ENCODE measurements at places on chromosomes 11 and 22.
A peak's percentile ranks its signal among the peaks of the same experiment; 100 is the strongest.

DNA sequence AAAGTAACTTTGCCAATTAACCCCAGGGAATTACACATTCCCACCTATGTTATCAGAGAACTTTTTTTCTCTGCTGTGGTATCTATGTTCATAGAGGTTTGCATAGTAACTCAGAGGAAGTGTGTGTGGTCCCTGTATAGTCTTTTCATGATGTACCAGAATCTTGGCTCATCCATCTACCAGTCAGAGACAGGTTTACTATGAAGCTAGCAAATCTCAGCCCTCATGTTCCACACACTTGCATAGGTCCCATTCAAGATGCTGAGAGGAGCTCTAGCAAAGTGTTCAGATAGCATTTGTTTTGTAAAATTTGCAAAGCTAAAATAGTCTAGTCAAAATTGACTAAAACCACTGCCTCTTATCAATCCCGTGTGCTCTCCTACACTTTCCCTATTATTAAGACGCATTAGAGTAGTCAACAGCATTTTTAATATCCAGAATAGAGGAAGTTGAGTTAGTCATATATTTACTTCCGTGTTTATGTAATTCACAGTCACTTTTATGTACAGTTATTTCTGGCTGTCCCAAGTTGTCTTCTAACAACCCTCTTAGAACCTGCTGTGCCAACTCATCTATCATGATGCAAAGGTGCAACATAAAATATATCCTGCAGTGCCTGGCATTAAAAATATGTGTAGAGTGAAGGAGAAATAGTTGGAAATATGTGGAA, 184.2 kb downstream of the FAM76B start:
- no peak for DNase-seq

GRCh38 chr22:25212337-25212736, 7.1 kb upstream of the CRYBB2 start:
- no peak for DNase-seq

GRCh38 chr11:29279716-29280115, 737.1 kb downstream of the KCNA4 start:
- DNase-seq: no peak

- no peak for DNase-seq
These were observed 22.8 kb downstream of the FLRT1 start for GRCh38 chr11:64058494-64058893.

DNA sequence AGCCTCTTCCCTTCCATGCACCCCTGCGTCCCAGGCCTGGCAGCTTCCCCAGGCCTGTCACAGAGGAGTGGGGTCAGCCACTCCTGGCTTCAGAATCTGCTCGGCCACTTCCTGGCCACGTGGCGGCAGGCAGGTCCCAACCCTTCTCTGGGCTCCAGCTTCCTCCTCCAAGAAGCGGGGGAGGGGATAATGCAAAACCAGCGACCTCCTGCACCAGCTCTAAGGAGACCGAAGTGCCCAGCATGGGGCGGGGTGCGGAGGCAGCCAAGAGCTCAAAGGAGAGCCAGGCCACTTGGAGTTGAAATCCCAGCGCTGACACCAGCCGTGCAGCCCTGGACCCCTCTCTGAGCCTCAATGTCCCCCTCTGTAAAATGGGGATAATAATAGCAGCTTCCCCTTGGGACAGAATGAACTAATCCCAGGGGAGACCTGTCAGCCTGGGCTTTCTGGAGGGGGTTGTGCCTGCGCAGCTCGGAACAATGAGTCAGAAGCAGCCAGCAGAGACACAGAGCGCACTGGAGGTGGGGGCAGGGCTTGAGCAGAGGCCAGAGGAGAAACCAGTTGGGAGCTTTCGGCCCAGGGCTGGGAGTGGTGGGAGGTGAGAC, 22.8 kb upstream of the PICK1 start:
- no peak for DNase-seq

DNA sequence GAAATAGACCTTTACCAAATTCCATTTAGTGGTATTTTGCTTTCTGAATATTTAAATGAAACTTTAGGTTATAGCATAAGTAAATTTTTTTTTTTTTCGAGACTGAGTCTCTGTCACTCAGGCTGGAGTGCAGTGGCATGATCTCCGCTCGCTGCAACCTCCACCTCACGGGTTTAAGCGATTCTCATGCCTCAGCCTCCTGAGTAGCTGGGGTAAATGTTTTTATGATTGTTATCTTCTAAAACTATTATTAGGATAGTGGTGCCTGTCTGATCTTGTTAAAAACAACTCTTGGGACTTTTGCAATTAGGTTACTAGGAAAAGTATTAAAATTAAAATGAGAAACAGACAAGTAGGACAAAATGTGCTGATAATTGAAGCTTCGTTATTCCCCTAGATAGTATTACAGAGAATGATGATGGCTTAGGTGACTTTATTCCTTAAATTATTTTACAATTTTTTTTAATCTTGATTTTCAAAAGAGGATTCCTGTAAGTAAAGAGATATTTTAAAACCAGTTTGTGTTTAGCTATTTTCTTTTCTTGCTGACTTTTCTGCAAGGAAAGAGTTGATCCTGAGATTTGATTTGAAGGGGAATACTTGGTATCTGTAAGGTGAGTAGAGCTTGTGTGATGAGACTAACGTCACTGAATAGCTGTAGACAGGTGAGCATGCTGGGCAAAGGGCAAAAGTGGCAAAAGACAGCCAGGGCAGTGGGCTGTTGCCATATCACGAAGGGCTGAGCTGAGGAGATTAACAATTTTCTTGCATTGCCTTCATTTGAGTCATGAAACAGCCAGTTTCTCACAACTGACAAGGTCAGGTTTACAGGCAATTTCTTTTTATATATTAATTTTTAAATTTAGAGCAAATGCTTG, 20.8 kb downstream of the CRKL start:
- DNase-seq: no peak

DNA sequence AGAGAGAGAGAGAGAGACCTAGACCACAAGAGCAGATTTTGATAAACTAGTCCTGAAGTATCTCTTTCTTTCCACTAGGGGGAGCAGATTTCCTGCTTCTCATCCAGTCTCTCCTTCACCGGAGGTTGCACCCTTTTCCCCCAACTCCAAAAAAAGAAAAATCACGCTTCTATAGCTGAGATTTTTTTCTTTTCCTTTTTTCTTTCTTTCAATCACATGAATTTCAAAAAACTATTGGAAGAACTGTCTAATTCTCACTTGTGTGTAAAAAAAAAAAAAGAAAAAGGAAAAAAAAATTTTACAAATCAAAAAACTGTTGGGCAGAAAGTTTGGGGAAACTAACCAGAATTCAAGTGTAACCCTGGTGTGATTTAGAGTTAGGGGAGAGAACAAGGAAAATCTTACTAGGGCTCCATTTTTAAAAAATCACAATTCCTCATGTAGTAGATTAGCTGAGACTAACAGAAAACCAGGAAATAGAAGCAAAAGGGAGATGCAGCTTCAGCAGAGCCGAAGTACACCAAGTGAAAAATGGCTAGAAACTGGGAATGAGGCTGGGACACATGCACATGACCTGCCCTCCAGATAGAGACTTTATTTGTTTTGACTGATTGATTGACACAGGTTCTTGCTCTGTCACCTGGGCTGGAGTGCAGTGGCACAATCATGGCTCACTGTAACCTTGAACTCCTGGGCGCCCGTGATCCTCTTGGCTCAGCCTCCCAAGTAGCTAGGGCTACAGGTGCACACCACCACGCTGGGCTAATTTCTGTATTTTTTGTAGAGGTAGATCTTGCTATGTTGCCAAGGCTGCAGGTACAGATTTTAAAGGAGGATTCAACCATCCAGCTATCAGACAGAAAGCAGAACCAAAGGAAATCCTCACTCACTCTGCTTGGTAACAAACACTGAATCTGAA, 27.1 kb downstream of the SDHD start:
- no peak for DNase-seq

GRCh38 chr11:73274722-73275380, 2.7 kb downstream of the P2RY6 start:
- DNase-seq: no peak

- no peak for DNase-seq
These were observed 101.0 kb downstream of the SNX19 start for GRCh38 chr11:130815097-130815802.

GRCh38 chr11:87466223-87466622, 428.5 kb downstream of the TMEM135 start:
- no peak for DNase-seq

DNA sequence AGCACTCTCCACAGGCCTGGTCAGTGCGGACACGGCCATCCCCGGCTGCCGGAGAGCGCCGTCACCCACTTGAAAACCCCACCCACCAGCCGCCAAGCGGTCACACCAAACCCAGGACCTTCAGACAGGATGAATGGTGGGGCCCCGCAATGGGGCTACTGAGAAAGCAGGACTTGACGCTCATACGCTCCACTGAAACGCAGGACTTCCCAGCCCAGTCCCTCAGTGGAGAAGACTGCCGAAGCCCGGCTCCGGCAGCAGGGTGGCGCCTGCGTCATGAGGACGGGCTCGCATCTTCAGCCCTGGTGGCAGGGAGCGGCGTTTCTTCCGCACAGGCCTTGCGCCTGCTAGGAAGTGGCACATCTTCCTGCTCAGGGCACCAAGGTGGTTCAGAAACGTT, 15.3 kb upstream of the PHLDA2 start:
- DNase-seq: no peak

- peak; percentile 10 for DNase-seq
These were observed 1.8 kb upstream of the RASD2 start for GRCh38 chr22:35538801-35539321.

- DNase-seq: no peak
These were observed 2.7 kb upstream of the PLXNB2 start for GRCh38 chr22:50310031-50310722.

GRCh38 chr22:21861264-21861848, 6.1 kb downstream of the MAPK1 start:
- no peak for DNase-seq

GRCh38 chr11:41897991-41898390, 438.5 kb upstream of the LRRC4C start:
- no peak for DNase-seq

GRCh38 chr22:43409046-43409445, 2.8 kb upstream of the MPPED1 start:
- DNase-seq: no peak

GRCh38 chr11:57249384-57250319, 12.6 kb upstream of the APLNR start:
- peak; percentile 5 for DNase-seq

- DNase-seq: no peak
These were observed 7.8 kb downstream of the DCPS start for GRCh38 chr11:126311401-126312291.

DNA sequence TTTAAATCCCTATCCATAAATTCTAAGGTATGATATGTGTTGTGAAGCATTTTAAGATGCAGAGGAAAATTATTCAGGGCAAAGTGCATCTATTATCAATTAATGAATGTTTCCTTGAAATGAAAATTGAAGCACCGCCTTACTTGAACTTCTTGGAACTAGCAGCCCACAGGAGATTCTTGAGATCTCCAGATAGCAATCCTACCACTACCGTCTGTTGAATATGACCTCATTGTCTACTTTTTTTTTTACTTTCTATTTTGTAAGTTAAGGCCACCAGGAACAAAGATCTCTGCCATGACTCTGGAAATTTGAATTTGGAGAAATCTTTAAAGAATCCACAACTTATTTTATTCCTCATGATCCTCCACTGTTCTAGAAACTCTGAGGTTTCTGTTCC, 808.7 kb downstream of the KCNA4 start:
- DNase-seq: no peak

- DNase-seq: no peak
These were observed 57.8 kb downstream of the PISD start for GRCh38 chr22:31604137-31604705.

GRCh38 chr11:84929738-84930137, 697.4 kb downstream of the DLG2 start:
- no peak for DNase-seq

GRCh38 chr11:68212421-68213134, 518 bp downstream of the KMT5B start:
- DNase-seq: peak; percentile 34

- no peak for DNase-seq
These were observed 40.2 kb upstream of the MMP12 start for GRCh38 chr11:102915044-102915375.

GRCh38 chr11:76700177-76701100, 29.9 kb upstream of the LRRC32 start:
- no peak for DNase-seq

GRCh38 chr11:27679136-27680015, 20.9 kb downstream of the BDNF start:
- no peak for DNase-seq

DNA sequence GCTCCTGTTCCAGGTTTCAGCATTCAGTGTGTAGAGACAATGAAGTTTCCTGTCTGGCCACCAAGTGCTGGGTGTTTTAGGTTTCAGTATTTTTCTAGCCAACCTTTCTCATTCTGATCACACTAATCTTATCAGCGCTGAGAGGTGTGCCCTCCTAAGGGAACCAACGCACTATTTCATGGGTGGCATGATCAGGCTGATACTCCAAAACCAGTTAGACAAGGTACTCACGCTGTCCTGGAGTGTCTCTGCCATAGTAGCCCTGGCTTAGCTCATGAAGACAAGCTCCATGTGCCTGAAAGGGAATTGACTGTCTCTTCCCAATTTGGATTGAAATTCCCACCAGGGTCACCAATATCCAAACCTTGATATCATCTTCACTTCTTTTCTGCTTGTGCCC, 8.0 kb upstream of the RAB38 start:
- DNase-seq: no peak

DNA sequence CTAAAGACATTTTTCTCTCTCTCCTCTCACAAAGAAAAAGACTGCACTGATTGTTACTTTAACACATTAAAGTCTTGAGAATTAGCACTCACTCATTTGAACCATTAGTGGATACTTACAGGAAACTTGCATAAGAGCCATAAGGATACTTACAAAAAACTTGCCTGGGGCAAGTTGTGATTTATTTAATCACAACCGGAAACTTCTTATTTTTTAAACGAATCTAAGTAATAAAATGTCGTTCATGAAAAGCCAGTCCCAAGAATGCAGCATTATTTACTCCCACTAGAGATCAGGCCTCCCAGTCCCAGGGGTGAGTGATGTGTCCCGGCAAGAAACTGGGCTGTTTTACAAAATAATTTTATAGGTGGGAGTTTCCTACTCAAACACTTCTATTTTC, 59.3 kb upstream of the TTC12 start:
- no peak for DNase-seq

DNA sequence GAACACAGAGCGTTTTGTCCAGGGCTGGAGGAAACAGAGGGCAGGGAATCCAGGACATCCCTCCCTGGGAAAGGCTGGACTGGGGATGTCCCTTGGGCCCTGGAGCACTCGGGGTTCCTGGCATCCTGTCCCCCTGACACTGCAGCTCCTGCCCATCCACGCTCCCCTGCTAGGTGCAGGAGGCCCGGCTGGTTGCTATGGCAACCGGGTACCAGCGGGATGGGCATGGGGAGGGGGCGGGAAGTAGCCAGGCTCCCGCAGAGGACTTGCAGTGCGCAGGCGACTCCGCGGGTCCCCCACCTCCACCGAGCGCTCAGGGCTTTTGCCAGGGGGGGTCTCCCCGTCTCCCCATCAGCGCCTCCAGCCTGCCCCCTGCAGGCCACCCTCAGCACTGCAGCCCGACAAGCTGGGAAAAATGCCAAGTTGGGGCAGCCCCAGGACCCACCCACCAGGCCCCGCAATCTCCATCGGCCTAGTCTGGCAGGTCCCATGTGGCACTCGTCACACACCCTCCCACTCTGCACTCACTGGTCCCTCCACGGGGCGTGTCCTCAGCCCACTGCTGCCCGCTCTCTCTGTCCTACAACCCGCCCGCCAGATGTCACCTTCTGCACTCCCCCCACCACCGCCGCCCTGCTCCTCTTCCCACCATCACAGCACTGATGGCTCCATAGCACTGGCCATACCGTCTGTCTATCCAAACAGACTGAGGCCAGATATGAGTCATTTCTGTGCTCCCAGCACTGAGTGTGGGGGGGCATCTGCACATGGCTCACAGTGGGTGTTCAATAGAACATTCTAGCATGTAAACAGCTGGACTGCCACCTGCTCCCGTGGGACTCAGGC, 31.5 kb downstream of the KIAA0930 start:
- no peak for DNase-seq

GRCh38 chr11:61602775-61603569, 22.1 kb upstream of the SYT7 start:
- no peak for DNase-seq

Data from stimulated activated CD4-positive, alpha-beta T cell treated with anti-CD3 and anti-CD28 coated beads, Interleukin-4, amount 100 ng/mL, for 4 hours (primary cell).